ENCODE measurements at places on chromosomes 11 and 22.

DNA sequence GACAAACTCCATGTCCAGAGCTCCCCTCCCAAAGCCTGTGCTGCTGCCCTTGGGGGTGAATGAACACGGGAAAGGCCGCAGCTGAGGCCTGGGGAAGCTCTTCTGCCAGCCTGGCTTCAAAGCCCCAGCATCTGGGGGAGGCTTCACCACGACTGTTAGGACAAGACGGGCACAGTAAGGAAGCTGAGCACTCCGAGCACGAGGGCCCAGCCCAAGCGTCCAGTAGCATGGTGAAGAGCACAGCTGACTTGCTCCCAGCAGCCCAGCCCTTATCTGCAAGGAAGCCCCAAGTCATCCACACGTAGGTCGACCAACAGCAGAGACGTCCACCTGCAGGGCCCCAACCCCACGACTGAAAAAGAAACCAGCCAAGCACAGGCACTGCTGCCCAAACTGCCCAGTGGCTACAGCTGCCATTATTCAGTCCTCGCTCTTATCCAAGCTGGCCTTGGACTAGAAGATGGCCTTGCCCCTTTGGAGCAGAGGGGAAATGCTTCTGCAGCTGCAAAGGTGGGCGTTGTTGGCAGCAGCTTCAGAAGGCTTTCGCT, 62.5 kb downstream of the SHANK2 start:
- H3K4me1 ChIP-seq = no peaks in the 10 kb centered on the region
- H3K27me3 ChIP-seq = no peaks in the 10 kb centered on the region
- DNase-seq = no peak
- H3K36me3 ChIP-seq = no peaks in the 10 kb centered on the region
- H3K27ac ChIP-seq = no peak overlapping the region

DNA sequence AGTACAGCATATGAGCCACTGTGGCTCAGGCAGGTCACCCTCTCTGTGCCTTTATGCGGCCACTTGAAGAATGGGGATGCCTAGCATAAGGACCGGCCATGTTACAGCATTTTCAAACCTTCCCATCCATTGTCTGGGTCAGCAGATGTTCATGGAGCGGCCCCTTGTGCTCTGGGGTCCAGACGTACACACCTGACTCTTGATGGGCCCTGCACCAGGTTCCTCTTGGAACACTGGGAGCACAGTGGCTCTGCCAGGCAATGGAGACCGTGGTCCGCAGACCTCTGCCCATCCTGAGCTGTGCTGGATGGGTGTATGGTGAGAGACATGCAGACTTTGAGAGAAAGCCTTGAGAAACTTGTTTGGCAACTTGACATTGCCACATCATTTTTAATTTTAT, 9.8 kb downstream of the PRDM11 start:
- no peaks in the 10 kb centered on the region for H3K4me1 ChIP-seq
- no peaks in the 10 kb centered on the region for H3K36me3 ChIP-seq
- no peak for DNase-seq
- H3K27me3 ChIP-seq = no peaks in the 10 kb centered on the region
- H3K4me3 ChIP-seq = no peak overlapping the region

GRCh38 chr11:119612814-119613213, 116.2 kb downstream of the NECTIN1 start:
- H3K27me3 ChIP-seq = peaks cover 1% of the 10 kb centered on the region
- no peak for DNase-seq
- peaks cover 2% of the 10 kb centered on the region for H3K4me1 ChIP-seq
- H3K36me3 ChIP-seq = no peaks in the 10 kb centered on the region
- no peak overlapping the region for H3K4me3 ChIP-seq

GRCh38 chr11:890794-891540, 19.6 kb downstream of the CHID1 start:
- no peak for DNase-seq
- peaks cover 10% of the 10 kb centered on the region for H3K36me3 ChIP-seq
- no peak overlapping the region for H3K27ac ChIP-seq
- no peak overlapping the region for H3K4me3 ChIP-seq

GRCh38 chr11:15113381-15113780, 1.3 kb upstream of the INSC start:
- peaks cover 26% of the 10 kb centered on the region for H3K27me3 ChIP-seq
- no peaks in the 10 kb centered on the region for H3K36me3 ChIP-seq
- no peak overlapping the region for H3K4me3 ChIP-seq
- peaks cover 6% of the 10 kb centered on the region for H3K4me1 ChIP-seq
